OCI-LY7 (cell line): ENCODE measurements at places on chromosomes 11 and 22.

DNA sequence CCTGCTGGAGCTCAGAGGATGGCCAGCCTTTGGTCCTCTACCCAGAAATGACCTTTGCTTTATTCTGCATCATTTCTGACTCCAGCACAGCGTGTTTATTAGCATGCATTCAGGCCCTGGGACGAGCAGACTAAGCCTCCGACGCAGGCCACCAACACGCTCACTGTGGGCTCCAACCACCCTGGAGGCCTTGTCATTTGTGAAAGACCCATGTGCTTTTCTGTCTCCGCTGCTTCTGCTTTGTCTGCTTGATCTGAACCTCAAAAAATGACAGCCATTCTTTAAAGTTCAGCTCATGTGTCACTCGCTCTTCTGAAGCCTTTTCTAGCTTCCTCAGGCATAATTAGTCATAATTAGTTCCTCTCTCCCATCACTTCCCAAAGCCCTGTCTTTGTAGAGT lies 109.1 kb upstream of the TIMP3 start:
- DNase-seq: no peak

DNA sequence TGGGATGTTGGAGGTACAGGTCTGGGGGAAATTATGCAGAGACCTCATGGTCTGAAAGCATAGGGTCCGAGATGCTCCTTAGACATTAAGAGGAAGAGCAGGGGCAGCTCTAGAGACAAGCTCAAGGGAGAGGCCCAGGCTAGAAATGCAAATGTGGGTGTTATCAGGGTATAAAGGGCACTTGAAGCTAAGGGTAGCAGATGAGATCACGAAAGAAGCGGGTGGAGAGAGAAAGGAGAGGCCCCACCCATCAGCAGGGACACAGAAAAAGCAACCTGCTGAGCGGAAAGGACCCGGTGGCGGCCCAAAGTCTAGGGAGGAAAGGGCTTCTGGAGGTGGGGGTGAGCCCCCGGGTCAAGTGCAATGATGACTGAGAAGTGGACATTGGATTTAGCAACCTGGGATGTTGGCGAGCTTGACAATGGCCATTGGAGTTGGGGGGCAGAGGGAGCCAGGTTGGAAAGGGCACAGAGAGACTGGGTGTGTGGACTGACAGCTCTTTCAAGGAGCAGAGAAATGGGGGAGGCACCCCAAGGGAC lies 8.9 kb downstream of the TMPRSS6 start:
- no peak for DNase-seq

DNA sequence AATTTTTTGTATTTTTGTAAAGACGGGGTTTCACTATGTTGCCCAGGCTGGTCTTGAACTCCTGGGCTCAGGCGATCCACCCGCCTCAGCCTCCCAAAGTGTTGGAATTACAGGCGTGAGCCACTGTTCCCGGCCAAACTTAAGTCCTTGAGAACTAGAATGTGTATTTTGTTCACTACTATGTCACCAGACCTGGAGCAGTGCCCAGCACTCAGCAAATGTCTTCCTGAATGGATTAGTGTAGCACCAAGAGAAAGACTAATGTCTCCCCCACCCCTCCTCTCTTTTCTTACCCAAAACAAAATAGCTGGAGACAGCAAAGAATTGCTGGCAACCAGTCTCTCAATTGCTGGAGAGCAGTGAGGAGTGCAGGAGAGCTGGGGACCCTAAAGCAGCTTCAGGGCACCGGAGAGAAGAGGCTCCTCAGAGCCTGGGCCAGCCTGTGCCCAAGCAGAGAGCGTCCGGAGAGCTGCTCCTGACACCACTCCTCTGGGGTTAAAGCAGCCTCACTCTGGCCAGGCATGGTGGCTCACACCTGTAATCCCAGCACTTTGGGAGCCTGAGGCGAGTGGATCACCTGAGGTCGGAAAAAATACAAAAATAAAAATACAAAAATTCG lies 14.9 kb downstream of the SLC25A18 start:
- DNase-seq: no peak

- DNase-seq: no peak
Observed at GRCh38 chr11:45468267-45468856, 182.2 kb upstream of the SYT13 start.

DNA sequence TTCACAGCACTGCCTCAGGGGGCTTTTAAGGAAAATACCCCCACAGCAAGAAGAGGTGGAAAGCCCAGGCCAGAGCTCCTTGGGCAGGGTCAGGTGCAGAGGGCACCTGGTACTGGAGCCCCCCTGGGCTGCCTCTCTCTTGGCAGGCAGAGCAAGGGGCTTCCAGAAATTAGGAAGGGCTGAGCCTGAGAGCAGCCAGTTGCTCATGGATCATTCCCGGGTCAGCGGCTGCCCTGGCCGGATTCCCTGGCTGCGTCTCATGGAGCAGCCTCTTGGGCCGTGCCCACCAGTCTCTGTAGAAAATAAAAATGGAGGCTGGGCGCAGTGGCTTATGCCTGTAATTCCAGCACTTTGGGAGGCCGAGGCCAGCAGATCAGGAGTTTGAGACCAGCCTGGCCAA lies 10.3 kb upstream of the OMP start:
- no peak for DNase-seq

GRCh38 chr11:126392633-126393013 lies 37.1 kb downstream of the ST3GAL4 start:
- no peak for DNase-seq

DNA sequence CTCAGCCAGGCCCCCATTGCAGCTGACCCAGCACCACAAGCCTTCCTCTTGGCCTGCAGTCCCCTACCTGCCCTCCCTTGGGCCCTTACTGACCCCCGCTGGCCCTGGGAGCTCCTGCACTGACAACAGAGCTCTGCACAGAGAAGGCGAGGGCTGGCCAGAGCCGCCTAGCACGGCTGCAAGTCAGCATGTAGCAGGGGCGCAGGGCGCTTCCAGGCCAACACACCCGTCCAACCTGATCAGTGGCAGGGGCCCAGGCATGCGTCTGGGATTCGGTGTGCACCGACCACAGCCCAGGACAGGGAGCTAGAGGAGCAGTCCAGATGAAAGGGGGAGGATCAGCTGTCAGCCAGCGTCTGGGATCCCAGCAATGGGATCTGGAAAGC lies 7.6 kb downstream of the WNT7B start:
- DNase-seq: no peak

DNA sequence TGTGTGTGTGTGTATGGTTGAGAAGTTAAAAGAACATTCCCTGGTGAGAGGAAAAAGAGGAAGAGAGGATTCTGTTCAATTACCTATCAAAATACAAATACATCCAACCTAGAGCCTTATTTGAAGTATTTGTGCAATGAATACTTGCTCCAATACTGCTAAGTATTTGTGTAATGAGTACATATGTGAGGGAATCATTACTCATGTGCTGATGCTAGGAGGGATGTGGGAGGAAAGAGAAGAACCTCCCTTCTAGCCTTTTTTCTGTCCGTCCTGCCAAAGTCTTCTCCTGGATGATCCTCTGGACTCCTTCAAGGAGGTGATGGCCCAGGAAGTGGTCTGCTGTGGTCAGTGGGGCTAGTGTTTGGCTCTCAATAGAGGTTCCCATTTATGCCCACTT lies 36.0 kb upstream of the ACCSL start:
- DNase-seq: no peak

- no peak for DNase-seq
Observed at GRCh38 chr11:9660886-9661285, 3.0 kb upstream of the SWAP70 start.

- DNase-seq: no peak
Observed at GRCh38 chr11:3143136-3143880, 21.8 kb downstream of the OSBPL5 start.

- no peak for DNase-seq
Observed at GRCh38 chr11:70440206-70440605, 41.9 kb downstream of the CTTN start.

GRCh38 chr22:37765498-37765897 lies 42.2 kb upstream of the GCAT start:
- no peak for DNase-seq

DNA sequence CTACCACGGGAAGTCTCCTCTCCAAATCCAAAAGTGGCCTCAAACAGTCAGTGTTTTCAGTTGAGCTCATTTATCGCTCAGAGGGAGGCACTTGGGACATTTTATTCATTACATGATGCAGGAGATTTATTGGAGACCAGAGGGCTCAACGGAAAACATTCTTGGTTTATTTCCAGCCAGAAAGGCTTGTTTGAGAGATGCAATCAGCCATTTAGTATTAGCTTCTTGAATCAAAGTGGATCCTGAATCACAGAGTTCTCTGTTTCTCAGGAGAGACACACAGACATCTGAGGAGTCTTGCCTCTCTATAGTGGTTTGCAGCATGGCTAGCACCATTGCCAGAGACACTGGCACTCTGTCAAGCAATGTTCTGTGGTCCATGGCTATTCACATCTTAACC lies 31.5 kb downstream of the CD44 start:
- DNase-seq: no peak

GRCh38 chr11:131408025-131408640 lies 37.7 kb downstream of the NTM start:
- peak; percentile 17 for DNase-seq

- no peak for DNase-seq
Observed at GRCh38 chr11:70468256-70469195, 70.2 kb downstream of the CTTN start.

GRCh38 chr11:102924851-102925380 lies 30.6 kb downstream of the MMP13 start:
- no peak for DNase-seq

- DNase-seq: no peak
Observed at GRCh38 chr11:119538753-119539152, 115.8 kb upstream of the THY1 start.

DNA sequence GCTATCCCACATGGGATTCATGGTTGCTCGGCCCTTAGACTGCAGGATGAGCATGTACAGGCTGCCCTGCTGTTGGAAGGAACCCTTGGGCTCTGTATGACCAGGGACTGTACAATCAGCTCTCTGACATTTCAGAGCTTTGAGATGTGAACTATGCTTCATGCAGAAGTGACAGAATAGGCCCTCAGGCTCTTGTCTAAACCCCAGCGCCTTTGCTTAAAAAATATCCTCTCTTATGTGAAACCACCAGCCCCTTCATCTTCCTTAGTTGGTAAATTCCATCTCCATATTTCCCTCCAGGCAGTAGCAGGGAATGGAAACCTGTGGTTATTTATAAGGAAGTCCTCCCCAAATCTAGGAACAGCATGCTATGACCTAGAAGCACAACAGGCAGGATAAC lies 78.9 kb upstream of the PLET1 start:
- DNase-seq: no peak

DNA sequence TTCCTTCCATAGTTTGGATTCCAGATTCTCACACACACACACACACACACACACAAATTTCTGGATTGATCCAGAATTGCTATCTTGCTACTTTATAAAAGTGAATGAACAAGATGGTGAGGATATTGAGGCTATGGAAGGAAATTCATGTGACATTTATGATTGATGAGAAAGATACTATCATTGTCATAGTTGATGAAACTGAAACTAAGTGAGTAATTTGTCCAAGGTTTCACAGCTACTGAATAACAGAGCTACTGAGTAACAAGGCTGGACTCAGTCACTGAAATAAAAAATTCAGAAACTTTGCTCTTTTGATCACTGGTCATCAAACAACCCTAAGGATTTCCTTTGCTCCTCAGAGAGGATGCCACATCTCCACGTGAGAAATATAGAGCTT lies 16.2 kb downstream of the OR5D16 start:
- no peak for DNase-seq

DNA sequence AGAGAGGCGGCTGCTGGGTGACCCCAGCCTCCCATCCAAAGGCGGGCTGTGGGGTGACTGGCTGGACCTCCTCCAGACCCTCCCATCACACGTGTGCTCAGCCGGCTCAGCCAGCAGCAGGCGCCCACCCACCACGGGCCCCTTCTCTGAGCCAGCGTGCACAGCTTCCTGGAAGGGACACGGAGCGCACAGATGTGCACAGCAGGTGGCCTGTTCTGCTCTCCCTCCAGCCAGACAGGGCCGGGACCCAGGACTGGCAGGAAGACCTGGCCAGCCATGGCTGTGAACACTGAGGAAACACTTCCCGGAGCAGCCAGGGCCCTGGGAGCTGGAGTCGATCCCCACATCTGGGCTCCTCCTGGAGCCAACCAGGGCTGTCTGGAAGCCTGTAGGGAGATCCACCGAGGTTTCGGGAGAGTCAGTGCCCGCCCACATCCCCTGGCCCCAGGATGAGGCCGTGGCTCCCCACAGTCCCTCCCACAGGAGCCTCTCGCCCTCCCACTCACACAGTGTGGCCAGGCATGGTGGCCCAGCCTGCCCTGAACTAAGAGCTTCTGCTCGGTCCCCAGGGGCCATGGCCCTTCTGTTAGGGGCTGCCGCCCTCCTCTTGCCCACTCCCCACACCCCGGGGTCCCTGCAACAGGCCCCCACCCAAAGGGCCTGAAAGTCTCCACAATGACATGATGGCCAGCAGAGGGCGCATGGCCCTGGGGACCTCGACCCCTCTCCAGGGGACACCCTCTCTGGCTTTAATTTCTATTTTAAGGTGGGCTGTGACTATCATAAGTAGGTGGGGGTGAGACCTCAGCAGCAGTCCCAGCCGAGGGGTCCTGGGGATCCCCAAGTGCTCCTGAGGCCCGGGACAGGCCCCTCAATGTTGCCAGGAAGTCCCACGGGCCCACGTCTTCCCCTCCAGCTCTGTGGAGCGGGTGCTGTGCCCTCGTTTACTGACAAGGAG lies 90.6 kb upstream of the FGF3 start:
- DNase-seq: peak; percentile 35

DNA sequence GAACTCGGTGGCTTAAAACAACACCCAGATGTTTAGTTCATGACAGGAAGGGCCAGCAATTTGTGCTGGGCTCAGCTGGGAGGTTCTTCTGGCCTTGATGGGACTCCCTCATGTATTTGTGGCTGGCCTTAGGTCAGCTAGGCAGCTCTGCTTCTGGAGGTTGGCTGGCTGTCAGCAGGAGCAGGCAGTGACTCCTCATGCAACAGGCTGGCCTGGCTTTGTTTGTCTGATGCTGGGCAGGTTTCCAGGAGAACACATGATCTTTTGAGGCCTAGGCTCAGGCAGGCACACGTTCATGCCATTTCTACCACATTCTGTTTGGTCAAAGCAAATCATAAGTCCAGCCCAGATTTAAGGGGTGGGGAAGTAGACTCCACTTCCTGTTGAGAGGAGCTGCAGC lies 571.2 kb downstream of the TBC1D22A start:
- no peak for DNase-seq

- DNase-seq: no peak
Observed at GRCh38 chr11:35144806-35145205, 5.8 kb downstream of the CD44 start.

DNA sequence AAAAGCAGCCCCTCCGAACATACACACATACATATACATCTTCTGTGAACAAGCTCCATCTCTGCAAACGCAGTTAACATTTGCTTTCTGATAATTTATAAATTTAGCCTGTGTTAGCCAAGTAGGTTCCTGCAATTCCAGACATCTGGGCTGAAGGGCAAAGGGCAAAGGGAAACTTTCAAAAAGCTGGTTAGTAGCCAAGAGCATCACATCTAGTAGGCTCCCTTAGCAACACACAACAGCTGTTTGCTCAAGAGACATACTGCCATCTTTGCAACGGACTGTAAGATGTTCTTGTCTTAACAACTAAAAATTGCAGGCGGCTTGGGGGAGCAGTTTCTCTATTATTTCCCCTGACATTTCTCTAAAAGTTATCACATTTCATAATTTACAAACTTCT lies 134.9 kb downstream of the RBFOX2 start:
- DNase-seq: peak; percentile 67
